ENCODE measurements at places on chromosomes 1 and 21.

- DNase-seq: no peak
Observed at GRCh38 chr1:221274373-221274772, 395.1 kb downstream of the HLX start.

GRCh38 chr1:73854527-73854926 lies 343.4 kb downstream of the LRRIQ3 start:
- DNase-seq: no peak

DNA sequence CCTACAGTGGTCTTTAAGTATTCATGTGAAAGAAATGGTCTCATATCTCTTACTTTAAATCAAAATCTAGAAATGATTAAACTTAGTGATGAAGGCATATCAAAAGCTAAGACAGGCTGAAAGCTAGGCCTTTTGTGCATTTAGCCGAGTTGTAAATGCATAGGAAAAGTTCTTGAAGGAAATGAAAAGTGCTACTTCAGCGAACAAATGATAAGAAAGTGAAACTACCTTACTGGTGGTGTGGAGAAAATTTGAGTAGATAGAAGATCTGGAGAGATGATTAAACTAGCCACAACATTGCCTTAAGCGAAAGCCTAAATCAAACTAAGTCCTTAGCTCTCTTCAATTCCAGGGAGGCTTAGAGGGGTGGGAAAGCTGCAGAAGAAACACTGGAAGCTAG lies 147.6 kb downstream of the DSCAM start:
- DNase-seq: no peak

GRCh38 chr1:152520561-152521090 lies 6.3 kb downstream of the CRCT1 start:
- DNase-seq: no peak

DNA sequence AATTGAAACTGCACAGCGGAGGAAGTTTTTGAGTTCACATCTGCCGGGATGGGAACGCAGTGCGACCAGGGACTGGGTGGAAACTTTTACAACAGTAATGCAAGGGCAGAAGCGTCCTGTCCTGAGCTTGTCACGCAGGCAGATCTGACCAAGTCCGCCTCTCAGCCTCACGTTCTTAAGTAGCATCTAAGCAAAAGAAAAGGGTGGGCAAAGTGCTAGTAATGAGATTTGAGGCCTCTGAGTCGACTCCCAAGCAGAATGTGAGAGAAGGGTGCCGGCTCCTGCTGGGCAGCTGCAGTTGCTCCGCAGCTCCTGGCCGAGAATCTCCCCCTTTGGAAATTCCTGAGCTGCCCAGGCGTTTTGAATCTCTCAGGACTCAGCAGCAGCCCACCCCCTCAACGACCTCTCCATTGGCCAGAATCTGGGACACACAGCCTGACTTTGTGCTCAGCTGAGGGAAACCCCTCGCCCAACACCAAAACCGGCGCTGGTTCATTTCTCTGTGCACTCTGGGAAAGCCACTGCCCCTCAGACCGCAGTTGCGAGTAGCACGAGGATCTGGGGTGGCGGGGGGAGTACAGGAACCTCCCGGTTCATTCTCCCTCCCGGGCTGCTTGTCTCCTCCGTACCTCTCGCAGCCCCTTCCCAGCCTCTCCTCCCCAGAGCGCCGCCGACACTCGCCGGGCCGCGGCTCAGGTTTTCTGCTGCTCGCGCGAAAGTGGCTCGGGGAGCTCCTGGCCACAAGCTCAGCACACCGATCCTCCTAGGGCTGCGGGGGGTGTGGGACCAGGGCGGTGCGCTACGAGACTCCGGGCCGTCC lies 913 bp upstream of the S1PR1 start:
- no peak for DNase-seq

DNA sequence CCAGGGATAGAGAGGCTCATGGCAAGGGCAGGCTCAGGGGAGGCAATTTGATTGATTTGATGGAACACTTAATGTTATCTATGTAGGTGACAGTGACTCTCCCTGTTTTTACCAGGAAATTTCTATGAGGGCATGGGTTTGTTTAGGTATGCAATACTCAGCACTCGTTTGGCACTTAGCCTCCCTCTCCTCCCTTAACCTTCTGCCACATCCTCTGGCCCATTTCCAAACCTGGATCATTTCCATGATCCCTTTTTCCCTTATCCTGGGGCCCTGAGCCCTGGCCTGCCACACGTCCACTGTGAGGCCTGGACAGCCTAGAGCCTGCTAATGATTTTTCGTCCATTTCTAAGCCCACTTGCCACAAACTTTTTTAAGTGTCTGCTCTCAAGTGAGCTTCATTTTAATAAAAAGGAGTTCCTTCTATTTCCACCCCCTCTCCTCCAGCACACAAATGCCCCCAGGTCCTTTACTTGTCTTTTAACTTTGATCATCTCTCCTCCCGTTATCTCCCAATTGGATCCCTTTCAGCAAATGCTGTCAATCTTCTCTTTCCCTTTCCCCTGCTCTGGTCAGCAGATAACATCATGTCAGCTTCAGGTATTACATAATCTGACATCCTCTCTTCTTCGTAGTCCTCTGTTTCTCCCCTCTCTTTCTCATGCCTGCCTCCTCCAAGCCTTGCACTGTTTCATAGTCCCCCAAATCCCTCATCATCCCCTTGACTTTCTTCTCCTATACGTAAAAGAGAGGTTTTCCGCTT lies 37.8 kb upstream of the GADD45A start:
- no peak for DNase-seq

DNA sequence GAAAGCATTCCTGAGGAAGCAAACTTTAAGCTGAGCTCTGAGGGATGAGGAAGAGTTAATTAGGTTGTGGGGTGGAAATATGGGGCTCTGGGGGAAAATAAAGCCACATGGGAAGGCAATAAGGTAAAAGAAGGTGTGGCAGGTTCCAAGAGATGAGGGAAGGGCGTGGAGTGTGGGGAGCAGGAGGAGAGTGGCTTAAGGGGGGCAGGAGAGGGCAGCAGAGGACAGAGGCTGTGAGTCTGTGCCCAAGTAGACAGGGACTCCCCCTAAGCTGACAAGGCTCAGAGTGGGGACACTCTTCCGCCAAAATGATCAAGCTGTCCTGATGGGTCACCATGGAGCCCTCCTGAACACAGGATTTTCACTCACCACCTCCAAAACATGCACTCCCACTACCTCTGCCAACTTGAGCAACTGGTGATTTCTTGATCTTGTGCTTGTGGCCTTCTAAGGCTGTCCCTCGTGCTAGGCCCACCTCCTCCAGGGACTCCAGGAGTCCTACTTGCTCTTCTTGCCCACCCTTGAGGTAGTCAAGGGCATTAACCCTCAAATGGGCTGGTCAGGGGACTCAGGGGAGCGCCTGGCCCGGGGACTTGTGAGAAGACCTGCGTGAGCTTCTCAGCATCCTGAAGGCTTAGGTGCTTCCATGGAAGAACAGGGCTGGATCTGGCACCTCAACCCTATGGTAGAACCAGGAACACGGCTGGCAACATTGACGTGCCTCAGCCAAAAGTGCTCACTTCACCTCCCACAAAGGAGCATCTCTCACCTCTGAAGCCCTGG lies 23.4 kb downstream of the DMAP1 start:
- DNase-seq: no peak

- DNase-seq: no peak
Observed at GRCh38 chr1:229893762-229894444, 173.1 kb upstream of the GALNT2 start.

DNA sequence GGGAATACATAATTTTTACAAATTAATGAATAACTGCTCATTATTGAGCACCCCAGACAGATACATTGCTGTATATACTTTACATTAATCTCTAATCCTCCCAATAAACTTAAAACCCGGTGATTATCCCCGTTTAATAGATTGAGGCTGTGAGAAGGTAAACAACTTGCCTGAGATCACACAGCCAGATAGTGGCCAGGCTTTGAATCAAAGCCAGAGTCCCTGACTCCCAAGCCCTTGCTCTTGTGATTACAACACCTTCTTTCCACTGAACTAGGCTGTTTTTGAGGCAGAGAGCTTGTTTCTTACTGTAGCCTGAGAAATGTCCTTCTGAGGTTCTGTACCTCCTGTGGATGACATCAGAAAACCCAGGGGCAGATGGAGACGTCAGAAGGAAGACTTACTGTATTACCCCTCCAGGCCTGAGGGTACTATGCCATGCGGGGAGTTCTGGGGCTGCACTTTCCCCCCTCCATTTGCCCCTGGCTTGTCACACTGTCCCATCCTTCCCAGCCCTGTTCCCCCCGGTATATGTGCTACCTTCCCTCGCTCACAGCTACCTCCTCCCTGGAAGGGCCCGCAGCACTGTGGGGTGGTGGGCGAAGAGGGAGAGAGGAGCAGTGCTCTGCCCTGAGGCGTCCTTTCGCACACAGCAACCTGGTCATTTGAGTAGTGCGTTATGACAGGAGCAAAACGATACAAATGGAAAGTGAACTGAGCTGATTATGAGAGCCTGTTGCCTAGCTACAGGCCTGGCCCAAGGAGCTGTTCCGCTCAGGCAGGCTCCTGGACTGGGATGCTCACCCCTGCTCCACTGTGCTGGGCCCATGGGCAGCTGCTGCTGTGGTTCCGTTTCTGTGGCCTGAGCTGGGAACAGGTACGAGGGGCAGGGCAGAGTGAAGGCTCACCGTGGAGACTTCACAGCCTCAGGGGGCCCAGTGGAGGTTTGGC lies 4.6 kb downstream of the KCNC4 start:
- no peak for DNase-seq

GRCh38 chr1:93907718-93908117 lies 1.5 kb downstream of the GCLM start:
- DNase-seq: no peak

GRCh38 chr1:114209971-114210370 lies 56.3 kb upstream of the SYT6 start:
- DNase-seq: no peak

GRCh38 chr1:150386592-150386991 lies 22.6 kb downstream of the RPRD2 start:
- DNase-seq: no peak

DNA sequence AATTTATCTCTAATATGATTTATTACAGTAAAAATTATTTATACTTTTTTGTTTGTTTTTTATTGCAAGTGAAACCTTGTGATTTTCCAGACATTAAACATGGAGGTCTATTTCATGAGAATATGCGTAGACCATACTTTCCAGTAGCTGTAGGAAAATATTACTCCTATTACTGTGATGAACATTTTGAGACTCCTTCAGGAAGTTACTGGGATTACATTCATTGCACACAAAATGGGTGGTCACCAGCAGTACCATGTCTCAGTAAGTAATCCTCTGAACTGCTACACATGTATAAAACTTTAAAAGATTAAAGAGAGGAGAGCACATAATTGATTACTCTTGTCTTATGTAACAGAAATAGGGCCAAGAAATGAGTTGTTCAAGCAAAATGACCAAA lies 4.5 kb downstream of the CFHR3 start:
- DNase-seq: no peak

DNA sequence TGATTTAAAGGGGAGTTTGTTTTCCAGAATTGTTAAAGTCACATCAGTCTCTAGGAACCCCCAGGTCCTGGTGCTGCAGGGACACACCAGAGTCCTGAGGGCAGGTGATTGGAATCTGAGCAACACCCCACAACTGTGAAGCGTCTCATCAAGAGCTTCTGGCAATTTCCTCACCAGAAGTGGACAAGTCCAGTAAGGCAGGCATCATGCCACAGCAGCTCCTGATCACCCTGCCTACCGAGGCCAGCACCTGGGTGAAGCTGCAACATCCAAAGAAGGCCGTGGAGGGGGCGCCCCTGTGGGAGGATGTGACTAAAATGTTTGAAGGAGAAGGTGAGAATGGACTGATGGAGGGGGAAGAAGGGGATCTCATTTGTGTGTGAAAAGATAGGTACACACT lies 2.1 kb downstream of the ZFP69 start:
- DNase-seq: no peak

GRCh38 chr1:240941701-240942370 lies 329.9 kb upstream of the GREM2 start:
- DNase-seq: no peak

DNA sequence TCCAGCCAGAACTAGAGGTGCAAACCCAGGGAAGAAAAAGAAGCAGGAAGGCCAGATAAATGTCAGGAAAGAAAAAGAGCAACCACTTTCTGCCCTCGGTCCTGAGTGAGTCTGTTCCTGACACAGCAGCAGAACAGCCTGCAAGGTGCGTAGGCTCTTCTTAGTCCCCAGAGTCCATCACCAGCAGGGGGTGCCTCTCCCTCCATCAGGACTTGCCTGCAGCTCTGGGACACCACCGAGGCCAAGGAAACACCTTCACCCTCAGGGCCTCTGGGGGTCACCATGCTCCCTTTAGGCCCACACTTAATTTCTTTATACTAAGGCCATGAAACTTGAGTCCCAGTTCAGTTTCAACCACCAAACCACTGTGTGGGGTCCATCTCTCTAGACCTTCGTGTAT lies 43.7 kb upstream of the NFASC start:
- no peak for DNase-seq

- peak; percentile 33 for DNase-seq
Observed at GRCh38 chr1:204507317-204508105, 8.7 kb upstream of the MDM4 start.

DNA sequence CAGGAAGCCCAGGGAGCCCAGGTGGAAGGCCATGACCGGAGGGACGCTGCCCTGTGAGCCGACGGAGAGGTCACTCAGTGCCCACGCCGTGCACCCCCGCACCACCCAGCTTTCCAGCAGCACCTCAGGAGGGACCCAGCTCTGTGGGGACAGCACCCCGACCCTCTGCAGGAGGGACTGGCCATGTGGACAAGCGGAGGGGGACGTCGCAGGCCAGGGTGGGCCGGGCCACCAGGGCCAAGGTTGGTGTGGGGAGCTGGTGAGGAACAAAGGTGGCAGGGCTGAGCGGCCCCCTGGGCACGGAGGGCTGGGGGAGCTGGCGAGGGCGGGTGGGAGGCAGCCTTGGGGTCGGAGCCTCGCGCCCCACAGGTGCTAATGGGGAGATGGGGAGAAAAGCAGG lies 22.8 kb downstream of the NADK start:
- no peak for DNase-seq

- DNase-seq: no peak
Observed at GRCh38 chr1:183635099-183635605, 431 bp downstream of the ARPC5 start.

- peak; percentile 40 for DNase-seq
Observed at GRCh38 chr1:229341774-229342655, 832 bp downstream of the CCSAP start.

DNA sequence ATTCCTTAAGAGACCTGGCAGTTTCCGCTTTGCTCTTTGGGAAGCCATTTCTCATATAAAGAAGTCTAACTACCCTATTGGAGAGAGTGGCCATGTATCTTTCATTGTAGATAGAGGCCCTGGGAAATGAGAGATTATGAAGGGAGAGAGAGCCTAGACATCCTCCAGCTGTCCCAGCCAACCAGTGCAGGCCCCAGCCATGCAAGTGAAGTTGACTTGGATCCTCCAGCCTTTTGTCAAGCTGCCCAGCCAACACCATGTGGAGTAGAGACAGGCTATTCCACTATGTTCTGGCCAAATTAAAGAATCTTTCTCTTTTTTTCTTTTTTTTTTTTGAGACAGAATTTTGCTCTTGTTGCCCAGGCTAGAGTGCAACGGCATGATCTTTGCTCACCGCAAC lies 7.1 kb upstream of the ANP32E start:
- no peak for DNase-seq

- DNase-seq: no peak
Observed at GRCh38 chr1:209751627-209752231, 4.1 kb upstream of the TRAF3IP3 start.

GRCh38 chr1:34267326-34267725 lies 90.6 kb downstream of the C1orf94 start:
- DNase-seq: no peak

GRCh38 chr1:204344665-204345355 lies 14.9 kb downstream of the PLEKHA6 start:
- no peak for DNase-seq

- DNase-seq: no peak
Observed at GRCh38 chr1:94981575-94981973, 54.7 kb upstream of the CNN3 start.
